Heart left ventricle (tissue), 16 donors: ENCODE measurements at places on chromosomes 16 and 17. TPM values are rescaled to one million over a fixed set of nuclear protein-coding genes. Genes with fewer than 3 reads are reported as not detected.

ITGAD gene
- not detected for polyA plus RNA-seq

RCVRN gene
- 0.15 TPM for polyA plus RNA-seq

DNA sequence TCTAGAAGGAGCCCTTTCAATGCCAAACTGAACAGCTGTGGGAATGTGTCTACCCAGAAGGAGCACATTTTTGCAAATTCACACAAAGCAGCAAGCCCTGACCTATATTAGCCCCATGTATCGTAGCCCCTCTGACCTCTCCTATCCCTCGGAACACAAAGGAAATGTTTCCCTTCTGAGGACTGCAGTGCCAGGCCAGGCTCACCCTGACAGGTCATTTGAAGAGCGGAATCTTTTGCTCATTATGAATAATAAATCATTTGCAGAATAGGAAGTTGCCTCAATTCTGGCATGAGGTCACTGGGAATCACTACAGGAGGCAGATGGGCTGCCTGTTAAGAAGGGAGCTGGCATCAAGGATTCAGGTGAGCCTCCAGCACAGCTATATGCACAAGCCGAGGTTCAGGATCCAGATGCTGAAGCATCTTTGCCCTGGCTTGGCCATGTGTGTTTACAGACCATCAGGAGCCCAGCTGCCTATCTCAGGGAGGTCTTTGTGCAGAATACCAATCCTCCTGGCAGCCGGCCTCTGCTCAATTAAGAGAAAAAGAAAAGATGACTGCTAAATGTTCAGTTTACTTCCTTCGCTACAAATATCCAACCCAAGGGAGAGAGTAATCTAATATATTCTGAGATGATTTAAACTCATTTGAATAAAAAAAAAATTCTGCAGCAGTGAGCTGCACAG lies 119.4 kb downstream of the USP31 start:
- no peak for DNase-seq

- peak; percentile 93 for DNase-seq
These were observed at the start of gene RSL1D1 for GRCh38 chr16:11851294-11852091. TSS of gene RSL1D1 (minus strand) at chr16:11851542. CDS start at chr16:11851512, 30 bp downstream.

GRCh38 chr17:2347805-2348685 lies 10.7 kb downstream of the SGSM2 start:
- DNase-seq: peak; percentile 58

DNA sequence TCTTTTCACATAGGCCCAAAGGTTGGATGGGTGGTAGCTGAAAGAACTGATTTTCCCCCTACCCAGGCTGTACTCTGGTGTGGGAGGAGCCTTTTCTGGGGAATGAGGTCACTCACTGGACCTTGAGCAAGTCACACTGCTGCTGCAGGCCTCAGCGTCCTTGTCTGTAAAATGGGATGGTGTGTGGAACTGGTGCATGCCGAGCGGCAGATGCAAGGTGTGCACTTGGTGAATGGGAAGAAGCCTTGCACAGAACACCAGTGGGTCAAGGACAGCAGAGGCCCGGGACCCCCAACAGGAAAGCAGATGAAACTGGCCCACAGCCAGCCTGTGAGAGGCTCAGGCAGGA lies 38.1 kb downstream of the ARHGAP27 start:
- DNase-seq: no peak

DNA sequence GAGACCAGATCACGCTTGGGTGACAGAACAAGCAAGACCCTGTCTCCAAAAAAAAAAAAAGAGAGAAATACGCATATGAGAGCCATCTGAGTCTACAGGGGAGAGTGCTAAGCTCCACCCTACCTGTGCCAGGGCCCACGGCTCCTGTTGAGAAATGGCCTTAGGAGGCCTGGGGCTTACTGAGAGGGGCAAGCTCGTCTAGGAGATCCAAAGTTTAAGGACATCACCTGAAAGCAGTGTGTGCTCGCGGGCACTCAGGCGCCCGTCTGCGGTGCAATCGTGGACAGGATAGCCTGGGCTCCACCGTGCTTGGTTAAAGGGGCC lies 14.5 kb upstream of the BAIAP2 start:
- no peak for DNase-seq

DNA sequence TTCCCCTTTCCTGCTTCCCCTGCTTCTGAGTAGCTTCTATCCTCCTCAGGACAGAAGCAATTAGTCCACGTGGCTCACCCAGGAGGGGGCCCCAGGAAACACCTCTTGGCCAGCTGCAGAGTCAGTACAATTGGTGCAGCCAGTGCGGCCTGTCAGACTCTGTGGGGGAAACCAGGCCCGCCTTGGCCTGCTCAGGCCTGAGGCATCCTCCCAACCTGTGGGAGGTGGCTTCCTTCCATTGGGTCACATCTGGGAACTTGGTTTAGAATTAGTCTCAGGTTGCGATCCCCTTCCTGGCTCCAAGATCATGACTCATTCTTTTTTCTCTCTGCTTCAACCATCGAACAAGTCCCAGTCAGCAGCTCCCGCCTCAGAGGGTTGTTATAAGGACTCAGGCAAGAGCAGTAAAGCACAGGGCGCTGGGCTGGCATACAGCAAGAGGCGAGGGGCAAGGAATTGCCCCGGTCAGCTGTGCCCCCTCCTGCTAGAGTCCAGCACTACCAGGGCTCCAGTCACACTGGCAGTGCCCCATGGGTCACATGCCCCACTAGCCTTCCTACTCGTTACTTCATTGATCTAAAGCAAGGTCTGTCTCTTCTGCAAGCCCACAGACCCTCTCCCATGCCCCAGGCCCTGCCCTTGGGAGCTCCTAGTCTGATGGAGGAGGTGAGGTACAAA lies 8.1 kb upstream of the EPX start:
- no peak for DNase-seq

DNA sequence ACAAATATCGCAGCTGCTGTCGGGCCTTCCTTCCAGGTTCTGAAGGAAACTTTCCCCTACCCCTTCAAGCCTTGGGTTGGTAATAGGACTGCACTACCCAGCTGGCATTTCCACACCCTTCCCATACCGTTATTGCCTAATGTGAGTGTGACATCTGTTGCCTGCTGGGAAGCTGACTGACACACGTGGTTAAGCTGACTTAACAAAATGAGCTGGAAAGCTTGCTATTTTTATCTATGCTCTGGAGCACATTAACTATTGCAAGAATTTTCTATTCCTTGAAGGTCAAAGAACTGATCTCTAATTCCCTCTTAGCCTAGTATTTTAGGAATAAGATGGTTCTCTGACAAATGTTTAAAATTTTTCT lies 79.5 kb downstream of the PMP22 start:
- no peak for DNase-seq

DNA sequence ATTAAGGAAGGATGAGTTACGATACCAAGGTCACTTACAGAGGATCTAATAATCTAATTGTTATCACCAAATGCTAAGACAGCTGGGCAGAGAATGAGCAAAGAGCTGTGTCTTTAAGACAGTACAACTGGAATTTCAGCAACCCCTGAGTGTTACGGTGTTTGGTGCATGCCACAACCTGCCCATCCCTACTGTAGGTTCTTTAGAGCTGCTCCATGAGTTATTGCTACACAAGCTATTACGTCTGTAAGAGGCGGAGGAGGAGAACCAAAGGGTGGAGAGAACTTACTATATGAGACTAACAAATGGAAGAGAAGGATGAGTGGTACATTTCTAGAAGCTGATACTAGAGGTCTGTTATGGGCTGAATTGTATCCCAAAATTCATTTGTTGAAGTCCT lies 14.2 kb upstream of the C17orf78 start:
- DNase-seq: no peak

DNA sequence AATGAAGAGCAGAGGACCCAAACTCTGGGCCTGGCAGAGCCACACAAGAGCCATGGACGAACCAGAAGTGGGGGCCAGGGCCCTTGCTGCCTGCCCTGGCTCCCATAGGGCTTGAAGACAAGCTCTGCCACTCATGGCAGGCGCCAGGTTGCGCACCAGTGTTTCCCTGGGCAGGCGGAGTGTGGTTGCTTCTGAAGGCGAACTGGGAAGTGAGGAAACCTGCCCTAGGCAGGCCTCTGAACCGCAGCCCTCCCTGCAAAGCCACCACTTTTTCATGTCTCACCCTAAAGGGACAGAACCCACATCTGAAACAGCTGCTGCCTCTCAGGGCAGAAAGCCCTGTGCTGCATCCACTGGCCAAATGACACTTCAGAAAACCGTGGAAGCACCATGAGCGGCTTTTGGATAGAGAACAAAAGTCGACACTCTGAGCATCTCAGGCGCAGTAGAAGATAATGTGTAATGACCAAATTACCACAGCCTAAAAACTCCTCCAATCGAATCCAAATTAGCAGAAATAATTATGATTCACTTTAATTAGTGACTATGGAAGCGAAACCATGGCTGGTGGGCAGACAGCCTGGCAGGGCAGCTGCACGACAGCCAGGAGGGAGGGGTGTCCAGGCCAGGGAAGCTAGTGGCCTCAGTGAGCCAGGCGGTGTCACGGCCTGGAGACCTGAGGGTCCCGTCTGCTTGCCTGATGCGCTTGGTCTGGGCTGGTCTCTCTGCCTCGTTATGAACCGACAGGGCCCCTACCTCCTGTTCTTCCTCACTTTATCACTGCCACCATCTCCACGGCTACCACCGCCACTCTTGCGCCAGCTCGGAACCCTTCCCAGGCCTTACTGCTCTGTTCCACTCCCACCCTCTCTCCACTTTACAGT lies 59.1 kb downstream of the PRMT7 start:
- peak; percentile 18 for DNase-seq

GRCh38 chr17:2982854-2983253 lies 80.6 kb downstream of the OR1D5 start:
- peak; percentile 89 for DNase-seq

- DNase-seq: no peak
These were observed 1.1 kb downstream of the HS3ST6 start for GRCh38 chr16:1917056-1917664.

- no peak for DNase-seq
These were observed 7.4 kb upstream of the SPAG9 start for GRCh38 chr17:51128076-51128475.

DNA sequence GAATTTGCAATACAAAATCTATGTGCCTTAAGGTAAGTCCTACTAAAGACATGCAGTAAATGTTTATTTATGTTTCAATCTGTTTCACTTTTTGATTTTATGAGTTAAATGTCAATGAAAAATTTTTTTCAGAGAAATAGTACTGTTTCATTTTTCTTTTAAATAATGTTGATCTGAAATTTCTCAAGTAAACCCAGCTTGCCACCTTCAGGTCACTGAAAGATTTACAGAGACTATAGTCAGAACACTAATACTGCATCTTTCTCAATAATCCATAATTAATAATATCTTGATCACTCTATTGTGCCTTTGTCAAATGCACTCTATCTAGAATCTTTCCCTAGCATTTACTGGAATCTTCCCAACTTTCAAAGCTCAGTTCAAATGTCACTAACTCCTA lies 6.5 kb upstream of the DHX40 start:
- DNase-seq: no peak

GRCh38 chr16:25108054-25108453 lies 3.5 kb upstream of the LCMT1 start:
- DNase-seq: no peak

GRCh38 chr16:89122322-89122851 lies 28.7 kb downstream of the ACSF3 start:
- DNase-seq: no peak

DNA sequence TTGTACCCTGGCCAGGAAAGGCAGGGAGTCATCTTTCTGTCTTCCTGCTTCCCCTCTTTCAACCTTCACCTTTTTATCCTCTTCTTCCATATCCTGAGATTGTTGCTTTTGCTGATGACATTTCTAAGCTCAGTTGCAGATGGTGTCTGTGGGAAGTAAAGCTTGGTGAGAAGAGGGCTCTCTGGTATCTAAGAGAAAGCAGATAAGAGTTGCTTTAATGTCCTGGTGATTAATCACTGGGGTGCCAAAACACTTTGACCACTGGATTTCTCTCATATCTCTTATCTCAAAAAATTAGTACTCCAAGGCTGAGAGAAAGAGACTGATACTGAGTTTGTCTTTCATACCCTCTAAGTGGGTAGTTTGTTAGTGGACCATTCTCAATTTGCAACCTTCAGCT lies 71.3 kb downstream of the NEUROD2 start:
- no peak for DNase-seq

DNA sequence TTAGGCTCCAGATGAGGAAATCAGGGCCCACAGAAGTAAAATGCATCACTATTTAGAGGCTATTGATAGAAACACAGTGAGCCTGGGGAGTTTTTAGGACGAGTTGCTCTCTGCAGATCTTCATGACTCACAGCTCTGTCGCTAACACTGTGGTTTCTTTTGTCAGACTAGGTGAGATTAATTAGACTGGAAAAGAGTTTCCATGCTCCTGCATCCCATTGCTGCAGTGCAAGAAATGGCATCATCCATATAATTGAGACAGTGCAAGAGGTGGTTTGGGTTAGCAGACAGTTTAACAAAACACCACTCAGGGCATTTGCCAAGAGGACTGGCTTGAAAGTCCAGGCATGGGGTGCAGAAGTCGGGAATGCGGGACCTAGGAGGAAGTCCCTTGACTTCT lies 198.8 kb upstream of the CACNG5 start:
- DNase-seq: no peak

DNA sequence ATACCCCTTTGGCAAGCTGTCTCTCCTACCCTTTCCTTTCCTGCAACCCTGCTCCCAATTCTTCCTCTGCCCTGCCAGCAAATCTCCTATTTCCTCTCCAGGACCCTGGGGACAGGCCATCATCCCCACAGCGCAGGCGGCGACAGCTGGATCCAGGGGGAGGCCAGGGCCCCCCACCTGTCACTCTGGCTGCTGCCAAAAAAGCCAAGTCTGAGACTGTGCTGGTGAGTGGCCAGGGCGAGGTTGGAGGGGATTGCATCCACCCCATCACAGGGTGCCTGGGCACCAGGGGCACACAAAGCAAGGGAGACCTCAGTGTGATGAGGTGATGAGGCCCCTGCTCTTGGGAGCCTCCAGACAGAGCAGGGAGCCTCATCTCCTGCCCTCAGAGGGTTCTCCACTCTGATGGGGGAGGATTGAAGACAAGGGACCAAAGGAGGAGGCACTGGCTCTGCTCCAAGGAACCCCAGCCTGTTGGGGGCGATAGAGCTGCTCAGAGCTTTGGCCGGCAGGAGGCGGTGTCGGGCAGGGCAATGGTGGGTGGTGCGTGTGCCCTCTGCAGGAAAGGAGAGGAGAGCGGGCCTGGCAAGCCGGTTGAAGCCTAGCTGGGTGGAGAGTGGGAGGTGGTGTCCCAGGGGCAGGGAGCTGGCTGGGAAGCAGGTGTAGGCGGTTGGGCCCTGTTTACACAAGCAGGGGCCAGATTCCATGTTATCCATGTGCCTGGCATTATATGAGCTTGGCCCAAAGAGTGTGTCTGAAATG lies 15.6 kb upstream of the PDK2 start:
- no peak for DNase-seq

DNA sequence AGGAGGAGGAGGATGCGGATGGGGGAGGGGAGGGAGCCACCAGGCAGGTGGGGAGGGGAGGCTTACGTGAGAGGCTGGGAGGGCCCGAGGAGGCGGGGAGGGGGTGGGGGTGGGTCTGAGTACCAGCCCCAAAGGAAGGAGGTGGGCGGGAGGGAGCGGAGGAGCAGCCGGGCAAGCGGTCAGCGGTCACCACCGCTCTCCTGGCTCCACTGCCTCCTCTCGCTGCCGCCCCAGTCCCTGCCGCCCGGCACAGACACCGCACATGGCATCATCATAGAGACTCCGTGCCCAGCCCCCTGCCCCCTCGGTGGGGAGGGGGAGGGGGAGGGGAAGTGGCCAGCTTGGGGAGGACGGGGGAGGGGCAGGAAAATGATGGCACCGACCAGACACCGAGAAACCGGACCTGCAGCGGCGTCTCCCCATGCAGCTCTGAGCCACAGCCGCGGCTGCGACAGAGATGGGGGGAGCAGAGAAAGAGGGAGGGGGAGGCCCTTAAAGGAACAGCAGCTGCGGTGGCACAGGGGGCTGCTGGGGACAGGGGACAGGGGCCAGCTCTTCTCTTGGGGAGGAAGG lies at the start of gene TLCD3B:
Gene TLCD3B, minus strand, starts transcription at position 431 of the 573 bp plus-strand sequence. CDS start 744 bp downstream, outside the sequence.
- DNase-seq: peak; percentile 18
